Activated CD8-positive, alpha-beta T cell treated with anti-CD3 and anti-CD28 coated beads for 36 hours (primary cell): ENCODE measurements at places on chromosomes 1 and 21. TPM values are rescaled to one million over a fixed set of nuclear protein-coding genes. Genes with fewer than 3 reads are reported as not detected.

- DNase-seq, result no peak
- no peaks in the 10 kb centered on the region for H3K27me3 ChIP-seq
- no peak overlapping the region for H3K4me3 ChIP-seq
- H3K4me1 ChIP-seq, result no peaks in the 10 kb centered on the region
Measured at GRCh38 chr1:62224182-62224581, 29.5 kb downstream of the L1TD1 start.

AK2 gene
- total RNA-seq, result 404 TPM

JAM2 gene
- 1.5 TPM for total RNA-seq

- DNase-seq, result no peak
- H3K4me3 ChIP-seq, result no peak overlapping the region
- no peak overlapping the region for H3K27ac ChIP-seq
- no peaks in the 10 kb centered on the region for H3K36me3 ChIP-seq
- no peaks in the 10 kb centered on the region for H3K4me1 ChIP-seq
- H3K27me3 ChIP-seq, result no peaks in the 10 kb centered on the region
Measured at GRCh38 chr1:98333406-98333805, 328.1 kb upstream of the SNX7 start.

TSPAN2 gene
- total RNA-seq, result 0.90 TPM

DNA sequence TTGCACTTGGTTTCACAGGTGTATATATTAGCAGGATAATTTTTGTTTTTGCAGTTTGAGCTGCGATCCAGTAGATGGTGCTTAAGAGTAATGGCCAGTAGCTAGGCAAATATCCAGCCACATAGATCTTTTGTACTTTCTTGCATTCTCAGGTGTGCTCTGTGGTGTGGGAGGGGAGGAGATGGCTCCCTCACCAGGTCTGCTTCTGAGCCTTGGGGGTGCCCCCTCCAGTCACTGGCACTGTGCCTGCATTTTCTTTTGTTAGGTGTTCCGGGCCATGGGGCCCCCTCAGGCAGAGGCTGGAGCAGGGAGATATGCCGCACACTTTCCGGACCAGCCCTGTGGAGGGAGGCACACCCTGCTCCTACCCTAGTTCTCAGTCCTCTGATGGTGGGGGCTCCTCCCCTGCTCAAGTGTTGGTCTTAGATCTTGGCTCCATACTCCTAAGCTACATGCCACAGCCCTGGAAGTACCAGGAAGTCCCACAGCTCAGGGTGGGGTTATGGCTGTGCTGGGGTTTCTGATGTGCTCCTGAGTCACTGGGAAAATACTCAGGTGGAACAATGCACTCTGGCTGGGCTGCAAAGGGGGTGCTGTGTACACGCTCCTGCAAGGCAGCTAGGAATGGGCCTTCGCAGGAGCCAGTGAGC is 197.6 kb upstream of the DMRTA2 start:
- no peak for DNase-seq
- no peaks in the 10 kb centered on the region for H3K27me3 ChIP-seq
- H3K36me3 ChIP-seq, result peaks cover 15% of the 10 kb centered on the region
- no peaks in the 10 kb centered on the region for H3K4me1 ChIP-seq

DNA sequence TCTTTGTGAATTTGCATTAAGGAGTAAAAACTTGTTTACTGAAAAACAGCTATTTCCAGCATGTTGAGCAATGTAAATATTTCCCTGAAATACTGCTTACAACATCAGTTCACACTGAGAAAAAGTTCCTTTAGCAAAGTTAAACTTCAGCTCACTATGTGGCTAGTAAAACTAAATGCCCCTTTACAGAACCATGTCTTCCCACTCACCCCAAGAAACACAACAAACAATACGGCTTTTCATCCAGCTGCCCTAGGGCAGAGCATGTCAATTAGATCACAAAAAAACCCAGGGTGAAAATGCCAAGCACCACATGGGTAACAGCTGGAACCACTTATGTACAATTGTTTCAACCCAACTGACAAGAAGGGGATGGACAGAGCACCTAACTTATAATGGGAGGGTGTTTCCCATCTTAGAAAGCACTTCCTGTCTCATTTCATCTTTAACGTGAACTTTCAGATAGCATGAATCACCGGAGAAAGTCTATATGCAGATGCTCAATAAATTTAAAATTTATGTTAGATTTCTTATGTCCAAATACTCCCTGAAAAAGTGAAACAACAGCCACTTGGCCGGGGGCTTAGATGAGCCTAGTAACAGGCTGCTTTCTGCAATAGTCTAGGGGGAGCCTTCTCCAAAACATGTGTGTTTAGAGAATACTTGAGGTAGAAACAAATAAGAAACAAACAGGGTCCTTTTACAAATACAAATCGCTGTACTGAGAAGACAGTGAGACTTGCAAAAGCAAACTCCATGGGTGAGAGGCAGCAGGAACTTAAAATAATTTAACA is 6.6 kb downstream of the NID1 start:
- H3K4me1 ChIP-seq, result peaks cover 8% of the 10 kb centered on the region
- H3K27ac ChIP-seq, result no peak overlapping the region
- no peaks in the 10 kb centered on the region for H3K36me3 ChIP-seq
- no peak overlapping the region for H3K4me3 ChIP-seq

RABIF gene
- 7.0 TPM for total RNA-seq

DNA sequence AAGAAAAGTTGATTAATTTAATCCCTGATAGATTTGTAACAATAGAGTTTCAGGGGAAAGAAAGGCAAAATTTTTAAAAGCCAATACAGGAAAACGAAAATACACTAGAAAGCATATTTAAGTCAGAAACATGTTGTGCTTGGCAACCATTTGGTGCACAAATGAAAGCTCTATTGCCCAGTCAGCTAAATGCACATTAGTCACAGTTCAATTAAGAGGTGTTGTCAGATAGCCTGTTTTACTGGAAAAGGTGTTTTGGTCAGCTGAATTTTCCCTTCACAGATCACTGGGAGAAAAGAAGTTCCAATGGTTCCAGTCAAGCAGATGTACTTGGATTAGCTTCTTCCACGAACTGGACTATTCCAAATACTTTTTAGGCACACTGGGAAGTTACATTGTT is 25.4 kb downstream of the RGS4 start:
- H3K36me3 ChIP-seq, result no peaks in the 10 kb centered on the region
- no peak overlapping the region for H3K27ac ChIP-seq
- peaks cover 2% of the 10 kb centered on the region for H3K27me3 ChIP-seq
- H3K4me1 ChIP-seq, result no peaks in the 10 kb centered on the region

DNA sequence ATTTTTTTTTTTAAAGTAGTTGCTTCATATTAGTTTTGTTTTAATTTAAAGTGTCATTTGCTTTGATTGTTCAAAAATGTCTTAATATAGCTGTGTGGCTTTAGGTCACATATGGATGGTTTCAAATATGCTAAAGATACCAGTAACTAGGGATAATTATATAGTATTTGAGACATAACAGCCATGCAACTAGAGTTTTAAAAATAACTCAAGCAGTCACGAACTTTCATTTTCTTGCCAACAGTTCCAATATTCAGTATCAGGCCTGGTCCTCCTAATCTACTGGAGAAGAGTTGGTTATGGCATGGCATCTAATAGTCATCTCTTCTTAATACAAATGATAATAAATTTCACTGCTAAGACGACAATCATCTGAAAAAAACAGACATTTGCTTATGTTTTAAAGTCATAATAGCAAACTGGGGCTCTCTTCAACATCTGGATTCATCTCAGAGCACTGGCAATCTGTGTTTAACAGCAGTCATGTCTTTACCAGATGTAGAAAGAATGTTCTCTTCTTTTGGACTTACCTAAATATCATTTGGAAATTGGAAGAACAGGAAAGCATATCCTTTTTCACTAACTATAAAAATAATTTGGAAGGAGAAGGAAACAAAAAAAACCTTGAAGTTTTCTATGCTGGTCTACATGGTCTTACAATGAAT is 24.1 kb upstream of the A3GALT2 start:
- H3K4me3 ChIP-seq, result no peak overlapping the region
- H3K27ac ChIP-seq, result no peak overlapping the region
- DNase-seq, result no peak
- peaks cover 54% of the 10 kb centered on the region for H3K4me1 ChIP-seq

DNA sequence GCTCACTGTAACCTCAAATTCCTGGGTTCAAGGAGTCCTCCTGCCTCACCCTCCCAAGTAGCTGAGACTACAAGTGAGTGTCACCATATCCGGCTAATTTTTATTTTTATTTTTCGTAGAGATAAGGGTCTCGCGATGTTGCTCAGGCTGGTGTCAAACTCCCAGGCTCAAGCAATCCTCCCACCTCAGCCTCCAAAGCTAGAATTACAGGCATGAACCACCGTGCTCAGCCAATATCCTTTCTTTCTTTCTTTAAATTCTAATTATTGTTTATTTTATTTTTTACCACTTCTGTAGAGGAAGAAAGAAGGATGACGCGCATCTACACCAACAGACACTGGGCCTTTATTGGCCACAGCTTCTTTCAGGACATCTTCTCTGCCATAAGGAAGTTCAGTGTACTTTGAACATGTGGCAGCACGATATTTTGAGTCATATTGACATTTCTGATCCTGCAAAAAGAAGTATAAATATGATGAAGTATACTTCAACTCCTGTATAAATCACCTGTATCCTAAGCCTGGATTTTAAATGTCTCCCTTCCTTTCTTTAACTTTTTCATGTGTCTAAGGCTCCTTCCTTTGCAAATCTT is 15.8 kb downstream of the CTSS start:
- no peak overlapping the region for H3K4me3 ChIP-seq
- no peak for DNase-seq
- H3K27ac ChIP-seq, result no peak overlapping the region
- no peaks in the 10 kb centered on the region for H3K27me3 ChIP-seq
- H3K36me3 ChIP-seq, result peaks cover 10% of the 10 kb centered on the region

- H3K4me3 ChIP-seq, result no peak overlapping the region
- peaks cover 6% of the 10 kb centered on the region for H3K4me1 ChIP-seq
- peaks cover 19% of the 10 kb centered on the region for H3K36me3 ChIP-seq
- no peaks in the 10 kb centered on the region for H3K27me3 ChIP-seq
Measured at GRCh38 chr1:204572923-204573922, 57.0 kb downstream of the MDM4 start.

EDN2 gene
- not detected for total RNA-seq

FAM43B gene
- total RNA-seq, result not detected

GRCh38 chr1:11339346-11340232 is 66.6 kb downstream of the UBIAD1 start:
- no peak overlapping the region for H3K4me3 ChIP-seq
- no peak overlapping the region for H3K27ac ChIP-seq
- peaks cover 6% of the 10 kb centered on the region for H3K4me1 ChIP-seq
- H3K36me3 ChIP-seq, result no peaks in the 10 kb centered on the region
- no peak for DNase-seq
- peaks cover 18% of the 10 kb centered on the region for H3K27me3 ChIP-seq

FMO2 gene
- not detected for total RNA-seq
